ENCODE measurements at places on chromosomes 2 and 18.

GRCh38 chr18:39991696-39992265 lies 1963.3 kb upstream of the PIK3C3 start:
- no peak for DNase-seq

- no peak for DNase-seq
These were observed 93.7 kb upstream of the MYCN start for GRCh38 chr2:15846626-15847025.

GRCh38 chr2:27810455-27810854 lies 38.9 kb downstream of the MRPL33 start:
- no peak for DNase-seq

DNA sequence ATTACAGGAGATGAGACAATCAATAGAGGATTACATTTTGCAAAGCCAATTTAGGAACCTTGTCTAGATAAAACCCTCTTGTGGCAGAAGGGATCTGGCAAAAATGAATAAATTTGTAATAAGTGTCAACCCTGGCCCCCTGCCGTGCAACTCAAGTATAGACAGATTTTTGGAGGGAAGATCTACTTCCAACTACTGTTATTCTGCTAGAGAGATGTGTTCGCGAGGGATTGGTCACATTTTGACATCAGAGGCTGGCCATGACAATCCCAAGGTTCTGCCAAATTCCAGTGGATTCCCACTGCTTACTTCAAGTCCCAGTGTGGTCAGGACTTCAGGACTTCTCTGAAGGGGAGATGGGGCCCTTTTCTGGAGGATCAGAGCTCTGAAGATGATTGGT lies 192.6 kb downstream of the SH3RF3 start:
- no peak for DNase-seq

- no peak for DNase-seq
These were observed 40.1 kb upstream of the EPHA4 start for GRCh38 chr2:221612161-221612560.

- no peak for DNase-seq
These were observed 92.9 kb upstream of the CYP1B1 start for GRCh38 chr2:38168710-38169480.

GRCh38 chr2:161088658-161089350 lies 71.4 kb upstream of the TANK start:
- no peak for DNase-seq

GRCh38 chr2:29106980-29107388 lies 8.2 kb upstream of the CLIP4 start:
- DNase-seq: no peak

- DNase-seq: no peak
These were observed 295.0 kb upstream of the ZNF521 start for GRCh38 chr18:25646971-25647370.

DNA sequence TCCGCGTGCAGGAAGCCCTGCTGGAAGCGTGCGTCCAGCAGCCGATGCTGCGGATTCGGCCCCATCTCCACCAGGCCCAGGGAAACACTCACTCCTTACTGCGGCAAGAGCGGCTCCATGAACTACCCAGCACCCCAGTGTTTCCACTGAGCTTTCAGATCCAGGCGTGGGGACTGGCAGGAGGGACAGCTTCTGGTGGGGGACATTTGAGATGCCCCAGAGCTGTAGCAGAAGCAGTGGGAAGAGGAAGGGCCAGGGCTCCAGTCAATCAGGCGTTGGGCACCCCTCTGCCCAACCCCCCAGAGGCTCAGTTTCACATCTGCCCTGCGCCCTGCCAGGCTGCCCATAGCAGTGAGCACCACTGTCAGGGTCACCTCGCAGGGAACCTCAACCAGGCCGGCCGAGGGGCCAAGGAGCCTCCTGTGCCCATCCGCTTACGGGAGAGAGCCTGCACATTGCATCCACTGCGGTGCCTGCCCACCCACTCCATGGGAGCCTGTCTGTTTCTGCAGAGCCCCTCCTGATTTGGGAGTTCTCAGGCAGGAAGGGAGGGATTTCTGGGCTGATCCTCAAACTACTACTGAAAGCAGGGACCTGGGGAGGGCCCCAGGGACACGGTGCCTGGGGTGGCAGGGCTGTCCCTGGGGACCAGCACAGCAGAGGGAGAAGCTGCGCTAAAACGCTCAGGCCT lies 4.6 kb downstream of the AGXT start:
- peak; percentile 6 for DNase-seq

DNA sequence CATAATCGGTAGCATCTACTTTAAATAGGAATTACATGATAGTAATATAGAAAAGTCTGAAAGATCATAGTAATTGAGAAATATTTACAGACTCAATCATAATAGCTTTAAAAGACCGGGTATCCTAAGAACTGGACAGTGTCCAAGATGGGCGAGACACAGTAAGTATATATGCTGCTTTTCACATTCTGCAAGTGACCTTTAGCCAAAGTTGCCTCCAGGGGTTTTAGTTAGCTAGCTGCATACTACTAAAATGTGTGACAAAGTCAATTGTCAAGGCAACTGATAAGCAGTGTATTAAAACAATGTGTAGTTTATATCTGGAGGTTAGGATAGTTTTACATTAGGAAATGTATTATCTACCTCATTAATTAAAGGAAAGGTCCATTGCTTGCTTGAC lies 24.6 kb downstream of the CD302 start:
- no peak for DNase-seq

GRCh38 chr2:26838121-26838906 lies 9.6 kb upstream of the DPYSL5 start:
- DNase-seq: no peak

DNA sequence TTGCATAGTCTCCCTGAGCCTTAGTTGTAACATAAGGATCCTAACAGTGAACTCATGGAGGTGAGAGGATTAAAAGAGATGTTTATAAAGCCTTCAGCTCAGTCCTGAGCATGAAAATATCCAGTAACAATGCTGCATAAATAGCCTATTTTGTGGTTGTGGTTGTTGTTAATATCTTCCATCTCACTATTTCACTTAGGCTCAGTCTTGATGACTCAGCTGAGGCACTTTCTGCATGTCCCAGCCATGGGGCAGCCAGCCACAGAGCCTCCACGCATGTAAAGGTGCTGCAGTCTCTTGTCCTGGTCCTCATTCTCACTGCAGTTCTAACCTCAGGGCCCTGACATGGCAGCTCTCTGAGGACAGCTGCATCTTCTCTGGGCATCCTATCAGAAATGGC lies 218.8 kb upstream of the PKDCC start:
- no peak for DNase-seq

DNA sequence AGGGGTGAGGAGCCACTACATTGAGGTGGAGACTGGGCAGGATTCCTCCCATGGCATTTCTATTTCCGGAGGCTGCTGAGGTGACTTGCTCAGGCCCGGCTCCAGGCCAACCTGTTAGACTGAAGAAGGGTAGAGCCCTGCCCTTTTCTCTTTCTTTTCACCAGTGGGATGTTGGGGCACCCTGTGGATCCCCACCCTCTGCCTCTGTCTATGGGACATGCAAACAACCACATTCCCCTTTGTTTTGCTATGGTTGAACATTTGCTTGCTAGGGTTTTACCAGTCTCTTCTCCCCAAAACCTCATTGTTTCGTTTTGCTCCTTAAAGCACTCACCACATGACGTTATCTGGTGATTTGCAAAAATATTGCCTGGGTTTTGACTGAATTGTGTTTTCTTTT lies 183.3 kb downstream of the ARL4C start:
- no peak for DNase-seq

- DNase-seq: no peak
These were observed 2.6 kb downstream of the PKP4 start for GRCh38 chr2:158459161-158460003.

GRCh38 chr18:38362286-38362792 lies 796.7 kb upstream of the CELF4 start:
- no peak for DNase-seq

GRCh38 chr18:47992976-47993375 lies 62.5 kb upstream of the SMAD2 start:
- DNase-seq: no peak

GRCh38 chr2:169222665-169223064 lies 139.7 kb downstream of the LRP2 start:
- no peak for DNase-seq

DNA sequence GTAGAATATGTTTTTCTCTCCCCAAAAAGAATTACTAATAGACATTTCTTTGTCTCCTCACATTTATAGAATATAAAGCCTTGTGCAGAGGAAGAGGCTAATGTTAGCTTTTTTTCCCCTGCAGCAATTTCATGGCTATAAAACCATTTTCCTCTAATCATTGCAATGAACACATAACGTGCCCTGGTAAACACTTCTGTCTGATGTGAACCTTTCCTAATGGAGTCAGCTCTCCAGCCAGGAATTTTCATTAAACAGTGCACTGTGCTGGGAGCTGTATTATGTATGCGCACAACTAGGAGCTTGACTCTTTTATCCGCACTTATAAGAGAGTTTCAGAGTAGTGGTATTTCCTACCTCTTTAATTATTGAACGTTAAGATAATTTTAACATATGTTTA lies 63.9 kb upstream of the SPATS2L start:
- DNase-seq: no peak

DNA sequence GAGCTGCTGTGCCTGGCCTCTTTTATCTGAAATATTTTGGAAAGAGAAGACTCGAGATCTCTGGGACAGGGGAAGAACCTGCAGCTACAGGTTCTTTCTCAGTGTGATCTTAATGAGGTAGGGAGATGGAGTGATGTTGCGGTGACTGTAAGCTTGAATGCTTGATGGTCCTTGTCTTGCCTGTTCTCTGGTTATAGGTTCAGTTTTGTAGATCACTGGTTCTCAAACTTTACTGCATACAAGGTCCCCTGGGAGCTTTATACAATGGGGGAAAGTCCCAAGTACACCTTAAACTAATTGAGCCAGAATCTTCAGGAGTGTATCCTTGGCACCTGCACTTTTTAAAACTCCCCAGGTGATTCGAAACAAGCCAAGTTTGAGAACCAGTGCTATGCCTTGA lies 136.7 kb upstream of the CXCR4 start:
- DNase-seq: no peak

DNA sequence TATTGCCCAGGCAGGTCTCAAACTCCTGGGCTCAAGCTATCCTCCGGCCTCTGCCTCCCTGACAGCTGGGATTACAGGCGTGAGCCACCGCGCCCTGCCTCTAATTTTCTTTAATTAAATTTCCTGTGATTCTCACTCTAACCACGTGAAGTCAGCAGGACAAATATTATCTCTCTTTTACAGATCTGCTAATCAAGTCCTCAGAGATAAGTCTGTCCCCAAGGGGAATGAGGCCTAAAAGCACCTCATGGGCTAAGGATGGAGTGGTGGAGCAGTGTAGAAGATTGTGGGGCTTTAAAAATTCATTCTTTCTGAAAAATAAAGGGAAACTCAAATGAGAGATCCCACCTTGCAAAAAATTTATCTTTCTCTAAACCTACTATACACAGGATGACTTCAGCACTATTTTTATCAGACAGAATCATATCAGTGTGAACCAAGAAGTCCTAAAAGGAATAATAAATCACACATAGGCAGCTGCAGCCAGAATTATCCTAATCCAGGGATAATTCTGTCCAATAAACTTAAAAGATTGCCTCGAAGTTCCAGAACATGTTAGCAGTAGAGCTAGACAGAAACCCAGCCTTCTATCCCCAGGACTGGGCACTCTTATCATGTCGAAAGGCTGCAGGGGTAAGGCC lies 38.3 kb upstream of the BMPR2 start:
- no peak for DNase-seq

GRCh38 chr2:234425639-234426603 lies 71.0 kb downstream of the ARL4C start:
- peak; percentile 93 for DNase-seq

DNA sequence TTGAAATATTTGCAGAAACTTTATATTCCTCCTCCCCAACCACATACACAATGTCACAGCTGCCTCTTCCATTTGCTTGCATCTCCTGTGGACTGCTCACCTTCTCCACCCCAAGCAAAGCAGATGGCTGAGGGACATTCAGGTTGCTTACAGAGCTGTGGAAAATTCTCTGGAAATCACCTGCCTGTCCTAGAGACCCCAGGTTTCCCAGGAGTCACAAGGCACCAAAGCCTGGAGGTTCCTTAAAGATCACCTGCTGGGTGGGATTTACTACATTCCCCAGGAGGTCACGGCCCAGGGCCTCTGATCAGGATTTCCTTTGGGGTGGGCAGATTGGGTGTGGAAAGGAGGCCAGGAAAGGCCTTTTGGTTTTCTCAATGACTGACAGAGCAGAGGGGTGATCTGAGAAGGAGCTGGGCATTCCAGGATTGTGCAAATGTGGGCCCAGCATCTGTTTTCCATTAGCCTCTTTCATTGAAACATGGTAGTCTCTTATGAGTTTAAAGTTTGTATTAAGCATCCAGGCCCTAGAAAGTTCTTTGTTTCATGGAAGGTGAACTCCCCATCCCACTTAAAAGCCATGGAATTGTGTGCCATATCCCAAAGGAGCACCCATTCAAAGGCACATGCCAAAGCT lies 410.7 kb upstream of the TNP1 start:
- no peak for DNase-seq

DNA sequence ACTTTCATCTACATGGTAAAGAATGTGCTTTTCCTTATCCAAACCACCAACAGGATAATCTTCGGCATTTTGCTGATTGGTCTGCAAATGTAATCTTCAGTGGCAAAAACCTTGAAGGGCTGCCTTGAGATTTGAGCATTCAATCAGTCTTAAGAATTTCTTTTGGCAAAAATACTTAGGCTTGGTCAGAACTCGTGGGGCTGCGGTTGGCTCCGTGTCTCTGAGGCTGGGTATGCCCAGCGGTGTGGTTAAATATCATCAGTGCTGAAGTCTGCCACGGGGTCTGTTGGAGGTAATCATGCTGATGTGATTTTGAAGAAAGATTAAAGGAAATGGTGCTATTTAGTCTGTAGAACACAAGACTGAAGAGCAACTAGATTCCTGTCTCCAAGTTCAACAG lies 262.6 kb downstream of the EN1 start:
- DNase-seq: no peak

DNA sequence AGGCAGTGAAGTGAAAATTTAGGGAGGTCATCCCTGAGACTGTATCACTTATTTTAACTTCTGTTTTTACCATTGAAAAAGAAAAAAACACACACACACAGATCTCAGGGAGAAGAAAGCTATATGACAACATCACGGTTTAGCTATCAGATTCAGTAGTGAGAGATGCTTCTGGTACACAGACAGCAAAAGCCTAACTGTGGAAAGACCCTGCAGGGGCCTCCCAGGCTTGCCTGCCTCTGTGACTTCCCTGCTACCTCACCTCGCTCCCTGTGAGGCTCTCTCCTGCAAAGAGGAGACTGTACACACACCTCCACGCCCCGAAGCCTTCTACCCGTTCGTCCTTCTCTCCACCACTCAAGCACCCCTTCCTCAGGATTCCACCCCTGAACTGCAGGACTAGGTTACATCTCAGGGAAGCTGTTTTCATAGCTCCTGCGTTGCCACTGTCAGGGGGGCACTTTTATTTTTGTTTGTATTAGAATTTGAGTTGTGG lies 86.3 kb downstream of the EPB41L3 start:
- no peak for DNase-seq

- peak; percentile 68 for DNase-seq
These were observed 258 bp downstream of the MGAT4A start for GRCh38 chr2:98730707-98731040.

DNA sequence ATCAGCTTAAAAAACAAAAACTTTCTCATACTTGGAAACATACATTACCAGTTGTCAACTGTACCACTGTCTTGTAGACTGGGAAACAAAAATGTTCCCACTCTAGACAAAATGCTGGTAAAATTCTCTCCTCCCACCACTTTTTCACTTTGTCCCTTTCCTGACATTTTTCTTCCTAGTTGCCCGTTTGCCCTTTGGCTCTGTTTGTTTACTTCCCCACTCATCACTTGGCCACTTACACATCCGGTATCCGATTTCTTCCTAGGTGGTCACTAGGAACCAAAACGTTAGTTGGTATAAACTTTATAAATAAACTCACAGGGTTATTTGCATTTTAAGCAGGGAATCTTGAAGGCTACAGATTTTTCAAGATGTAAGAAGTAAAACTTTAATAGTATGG lies 84.9 kb downstream of the METTL4 start:
- DNase-seq: no peak

GRCh38 chr18:13613099-13613498 lies 113.3 kb downstream of the FAM210A start:
- DNase-seq: no peak
